ENCODE measurements at places on chromosomes 12 and 14.

DNA sequence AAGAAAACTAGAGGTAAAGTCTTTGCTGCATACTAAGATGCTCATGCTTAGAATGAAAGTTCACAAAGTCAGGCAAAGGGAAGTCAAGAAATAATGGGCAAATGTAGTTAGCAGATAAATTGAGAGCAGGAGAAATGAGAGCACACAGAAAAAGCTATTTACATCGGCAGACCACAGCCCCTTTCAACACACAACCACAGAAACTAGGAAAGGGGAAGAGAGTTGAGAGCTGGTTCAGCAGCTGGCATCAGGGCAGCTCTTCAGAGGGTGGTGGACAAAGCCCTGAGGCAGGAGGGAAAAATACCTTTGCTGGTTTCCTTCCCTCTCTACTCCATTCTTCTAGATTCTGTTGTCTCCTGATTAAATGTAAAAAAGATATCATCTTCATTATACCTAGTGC lies 95.4 kb upstream of the ANO4 start:
- DNase-seq, result no peak

DNA sequence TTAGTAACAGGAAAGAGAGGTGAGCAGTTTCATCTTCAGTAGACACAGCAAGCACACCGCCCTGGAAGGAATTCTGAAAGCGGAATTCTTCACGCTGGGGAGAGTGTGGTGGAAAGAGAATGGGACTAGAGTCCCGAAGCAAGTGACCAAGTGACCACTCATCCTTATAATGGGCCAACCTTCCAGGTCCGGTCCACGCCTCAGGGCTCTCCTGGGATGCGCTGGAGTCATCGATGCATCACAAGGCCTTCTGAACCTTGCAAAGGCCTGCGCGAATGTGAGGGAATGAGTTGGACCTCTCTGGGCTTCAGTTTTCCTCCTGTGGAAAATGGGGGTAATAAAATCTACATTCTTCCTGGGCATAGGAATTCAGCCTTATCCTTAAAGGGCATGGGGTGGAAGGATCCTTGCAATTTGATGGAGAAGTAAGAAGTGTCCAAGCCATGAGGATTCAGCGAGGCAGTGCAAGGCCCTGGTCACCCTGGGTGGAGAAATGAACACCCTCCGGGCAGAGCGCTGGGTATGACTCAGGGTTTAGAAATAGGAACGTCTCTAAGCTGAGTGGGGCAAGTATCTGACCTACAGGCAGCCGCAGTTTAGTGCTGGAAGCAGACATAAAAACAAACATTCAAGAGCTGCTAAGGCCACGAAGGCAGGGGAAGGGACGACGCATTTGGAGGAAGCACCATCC lies 97.7 kb downstream of the SETD3 start:
- no peak for DNase-seq

- no peak for DNase-seq
These were observed 8.5 kb downstream of the BTG1 start for GRCh38 chr12:92136965-92137721.

GRCh38 chr14:55701638-55702037 lies 121.6 kb downstream of the KTN1 start:
- no peak for DNase-seq

DNA sequence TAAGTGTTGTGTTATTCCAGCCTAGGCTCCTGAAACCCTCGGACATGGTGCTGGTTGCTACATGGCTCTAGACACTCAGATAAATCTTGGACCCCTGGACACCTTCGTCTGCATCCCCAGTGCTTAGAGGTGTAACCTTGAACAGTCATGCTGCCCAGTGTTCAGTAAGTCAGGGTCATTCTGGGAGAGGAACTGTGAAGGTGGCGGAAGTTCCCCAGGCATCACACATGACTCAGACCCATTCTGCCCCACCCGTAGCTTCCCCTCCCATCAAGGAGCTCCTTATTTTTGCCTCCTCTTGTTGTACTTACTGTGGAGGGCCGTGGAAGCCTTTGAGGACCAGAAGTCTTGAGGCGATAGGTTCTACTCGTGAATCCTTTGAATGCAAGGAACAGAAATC lies 18.1 kb upstream of the SSPN start:
- DNase-seq, result no peak

DNA sequence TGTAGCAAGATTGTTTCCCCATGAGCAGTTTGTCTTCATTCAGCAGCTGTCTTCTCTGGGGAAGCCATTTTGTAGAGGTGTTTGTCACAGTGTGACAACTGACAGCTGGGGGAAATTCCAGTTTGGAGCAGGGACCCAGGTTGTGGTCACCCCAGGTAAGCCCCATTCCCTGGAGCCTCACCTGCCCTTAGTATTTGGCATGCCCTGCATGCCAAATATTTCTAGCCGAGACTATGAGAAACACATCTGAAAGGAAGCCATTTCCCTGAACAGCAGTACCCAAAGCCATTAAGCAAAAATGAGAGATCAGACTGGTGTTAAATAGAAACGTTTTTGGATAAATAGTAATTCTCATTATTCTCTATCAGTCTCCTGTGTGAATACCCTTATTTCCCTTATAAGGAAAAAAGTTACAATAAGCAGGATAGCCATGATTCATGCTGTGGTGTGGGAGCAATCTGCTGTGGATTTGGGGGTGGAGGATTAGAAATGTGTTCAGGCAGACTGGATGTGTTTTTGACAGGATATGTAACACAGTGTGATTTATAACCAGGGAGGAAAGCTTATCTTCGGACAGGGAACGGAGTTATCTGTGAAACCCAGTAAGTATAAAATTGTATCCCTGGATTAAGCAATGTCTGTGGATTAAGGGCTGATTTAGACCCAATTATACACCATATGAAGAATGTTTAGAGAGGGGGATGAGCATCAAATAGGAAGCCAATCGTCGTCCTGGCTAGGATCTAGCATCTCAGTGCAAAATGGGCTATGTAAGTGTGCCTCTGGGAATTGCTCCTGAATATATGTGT lies 68.9 kb downstream of the DAD1 start:
- no peak for DNase-seq

DNA sequence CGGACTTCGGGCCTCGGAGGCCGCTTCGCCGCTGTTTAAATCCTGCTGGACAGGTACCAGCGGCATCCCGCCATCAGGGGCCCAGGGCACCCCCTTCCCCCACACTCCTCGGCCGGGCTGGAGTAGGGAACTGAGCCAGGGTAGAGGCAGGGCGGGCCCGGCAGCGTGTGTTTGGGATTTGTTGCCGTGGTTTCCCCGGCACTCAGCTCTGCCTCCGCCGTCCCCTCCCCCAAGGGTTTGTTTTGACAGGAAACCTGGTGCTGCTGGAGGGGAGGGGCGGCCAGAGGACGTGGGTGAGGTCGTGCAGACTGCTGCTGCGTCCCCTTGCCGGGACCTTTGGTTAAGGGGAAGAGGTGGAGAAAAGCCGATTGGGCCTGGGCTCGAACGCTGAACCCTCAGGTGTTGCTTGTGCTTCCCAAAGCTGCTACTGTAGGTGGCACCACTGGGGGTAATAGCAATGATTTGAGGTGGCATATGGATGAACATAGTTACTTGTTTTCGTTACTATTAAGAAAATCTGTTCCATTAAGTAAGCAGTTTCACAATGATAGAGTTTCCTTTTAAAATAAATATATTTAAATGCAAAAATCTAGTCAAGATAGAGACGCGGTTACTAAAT lies 778 bp downstream of the TCP11L2 start:
- DNase-seq, result peak; percentile 68

DNA sequence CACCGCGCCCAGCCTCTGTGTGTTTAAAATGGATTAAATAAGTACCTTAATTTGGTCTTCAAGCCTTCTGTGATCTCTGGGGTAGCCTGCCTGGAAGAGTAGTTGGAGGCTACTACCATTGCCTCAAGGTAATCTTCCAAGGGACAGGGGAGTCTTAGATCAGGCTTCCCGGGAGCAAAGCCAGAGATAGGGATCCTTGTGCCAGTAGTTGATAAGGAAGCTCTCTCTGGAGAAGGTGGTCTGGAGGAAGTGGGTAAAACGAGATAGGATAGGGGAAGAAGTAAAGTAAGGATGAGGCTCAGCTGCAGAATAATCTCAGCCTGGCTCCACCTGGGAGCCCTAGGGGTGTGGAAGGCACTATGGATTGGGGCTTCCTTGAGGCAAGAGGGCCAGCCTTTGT lies 38.5 kb downstream of the FOS start:
- DNase-seq, result no peak

- DNase-seq, result no peak
These were observed 66.8 kb upstream of the SLCO1C1 start for GRCh38 chr12:20628226-20628787.

GRCh38 chr14:57287745-57288144 lies 19.0 kb downstream of the AP5M1 start:
- peak; percentile 25 for DNase-seq

- peak; percentile 16 for DNase-seq
These were observed 85.1 kb downstream of the BORCS5 start for GRCh38 chr12:12441843-12442461.

DNA sequence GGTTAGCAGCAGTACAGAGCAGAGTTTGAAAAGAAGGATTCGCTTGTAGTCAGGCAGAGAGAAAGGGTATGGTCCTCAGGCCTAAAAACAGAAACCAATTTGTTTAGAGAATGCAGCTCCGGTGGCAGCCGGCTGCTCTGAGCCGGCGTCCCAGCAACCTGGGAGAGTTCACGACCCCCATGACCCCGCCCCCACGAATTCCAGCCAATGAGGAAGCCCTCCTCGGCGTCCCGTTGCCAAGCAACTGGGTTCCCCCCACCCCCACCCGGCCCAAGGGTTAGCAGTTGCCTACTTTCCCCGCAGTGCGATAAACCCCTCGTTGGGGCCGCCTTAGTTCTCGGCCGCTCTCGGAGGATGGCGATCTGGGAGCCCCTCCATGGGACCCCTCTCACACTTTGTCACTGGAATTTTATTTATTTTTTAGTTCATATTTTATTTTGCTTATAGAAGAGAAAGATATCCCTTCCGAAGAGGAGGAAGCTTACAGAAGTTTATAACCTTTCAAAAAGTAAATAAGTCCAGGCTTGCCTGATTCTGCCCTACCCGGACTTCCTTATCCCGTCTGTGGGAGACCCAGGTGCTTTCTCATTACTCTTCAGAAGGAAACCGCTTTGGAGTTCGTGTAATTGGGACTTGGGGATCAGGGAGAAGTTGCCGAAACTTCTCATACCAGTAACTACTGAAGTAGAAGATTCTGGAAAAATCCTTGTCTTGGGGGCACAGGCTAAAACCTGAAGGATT lies at the start of gene CCDC60:
TSS of gene CCDC60 (plus strand) at position 300 of the 741 bp plus-strand sequence. CDS start 448 bp downstream, outside the sequence.
- no peak for DNase-seq

- DNase-seq, result no peak
These were observed 40.5 kb upstream of the PTCSC3 start for GRCh38 chr14:36217027-36217426.

GRCh38 chr12:42282294-42282693 lies 43.6 kb downstream of the ZCRB1 start:
- no peak for DNase-seq

DNA sequence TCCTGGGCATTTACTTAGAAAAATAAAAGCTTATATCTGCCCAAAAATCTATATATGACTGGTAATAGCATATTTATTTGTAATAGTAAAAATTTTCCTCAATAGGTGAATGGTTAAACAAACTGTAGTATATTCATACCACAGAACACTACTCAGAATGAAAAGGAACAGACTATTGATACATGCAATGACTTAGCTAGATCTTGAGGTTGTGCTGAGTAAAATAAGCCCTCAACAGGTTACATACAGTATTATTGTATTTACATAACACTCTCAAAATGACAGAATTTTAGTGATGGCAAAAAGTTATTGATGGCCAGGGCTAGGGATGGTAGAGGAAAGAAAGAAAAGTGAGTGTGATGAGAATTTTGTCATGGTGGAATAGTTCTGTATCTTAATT lies 178.4 kb downstream of the BMP4 start:
- DNase-seq, result no peak

DNA sequence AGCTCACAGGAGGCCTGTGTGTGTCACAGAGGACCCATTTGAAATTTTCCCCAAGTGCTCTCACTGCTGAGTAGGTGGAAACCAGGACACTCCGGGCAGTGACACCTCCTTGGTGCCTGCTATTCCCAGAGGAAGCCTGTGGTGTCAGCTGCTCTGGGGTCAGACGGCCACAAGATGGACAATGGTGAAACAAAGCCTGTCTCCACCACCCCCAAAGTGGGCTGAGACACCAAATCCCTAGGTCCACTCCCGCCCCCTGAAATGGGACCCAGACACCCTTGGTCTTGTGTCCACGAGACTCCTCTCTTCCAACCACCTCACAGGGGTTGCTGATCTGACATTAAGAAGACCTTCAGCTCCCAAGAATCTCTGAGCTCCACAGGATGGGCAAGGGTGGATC lies 7.0 kb downstream of the KCNH3 start:
- DNase-seq, result no peak

DNA sequence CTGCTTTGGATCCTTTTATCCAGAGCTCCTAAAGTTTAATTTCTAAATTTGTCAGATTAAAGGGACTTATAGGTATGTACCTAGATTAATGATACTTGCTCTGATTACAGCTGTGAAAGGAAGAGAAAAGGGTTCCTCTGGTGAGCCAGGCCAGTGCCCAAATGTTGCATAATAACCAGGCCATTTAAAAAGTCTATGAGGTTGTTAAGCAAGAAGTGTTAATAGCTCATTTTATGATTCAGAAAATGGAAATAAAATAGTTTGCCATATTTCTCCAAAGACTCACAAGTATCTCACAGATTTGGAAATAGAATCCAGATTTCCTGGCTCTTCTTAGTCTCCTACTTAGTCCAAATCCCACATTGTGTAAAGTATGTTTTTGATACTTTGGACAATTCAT lies 67.6 kb downstream of the SLC38A6 start:
- DNase-seq, result no peak

DNA sequence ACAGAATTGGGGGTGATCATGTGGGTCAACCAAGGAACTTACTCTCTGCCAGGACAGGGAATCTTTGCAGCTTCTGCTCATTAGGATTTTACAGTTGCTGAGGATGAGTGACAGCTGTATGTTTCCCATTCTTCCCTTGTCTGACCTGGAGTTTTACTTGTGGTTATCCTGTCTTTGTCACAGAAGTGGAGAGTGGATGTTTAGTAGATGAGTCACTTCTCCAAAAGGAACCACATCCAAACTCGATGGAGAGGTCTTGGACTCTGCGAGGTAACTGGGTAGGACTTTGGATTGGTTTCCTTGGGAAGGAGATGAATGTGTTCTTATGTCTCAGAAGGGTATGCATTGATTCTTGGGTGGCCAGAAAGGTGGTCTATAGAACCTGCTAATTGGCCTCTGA lies 53.8 kb upstream of the USP44 start:
- DNase-seq, result no peak

DNA sequence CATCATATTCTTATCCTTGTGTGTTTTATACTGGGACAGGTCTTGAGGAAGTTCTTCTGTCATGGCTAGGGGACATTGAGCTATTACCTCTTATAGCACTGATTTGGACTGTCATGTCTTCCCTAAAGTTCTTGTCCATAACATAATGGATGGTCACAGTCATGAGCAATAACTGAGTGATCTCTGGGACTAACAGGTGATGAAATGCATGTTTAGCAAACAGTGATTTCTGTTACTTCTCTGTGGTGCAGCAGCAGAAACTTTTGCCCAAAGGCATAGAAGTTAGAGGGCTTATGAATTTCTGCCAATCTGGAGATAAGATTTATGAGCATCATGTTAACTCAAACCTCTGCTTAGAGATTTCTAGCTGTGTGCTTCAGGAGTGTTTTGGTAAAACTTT lies 5.9 kb downstream of the ADIPOR2 start:
- no peak for DNase-seq

GRCh38 chr12:10226731-10227130 lies 14.1 kb downstream of the GABARAPL1 start:
- DNase-seq, result no peak
